Stimulated activated CD8-positive, alpha-beta memory T cell treated with anti-CD3 and anti-CD28 coated beads, Interleukin-7, amount 100 ng/mL, for 1 hour (primary cell): ENCODE measurements at places on chromosomes 7 and 10.

- no peak for DNase-seq
These were observed 91.9 kb upstream of the NPY start for GRCh38 chr7:24192053-24192452.

DNA sequence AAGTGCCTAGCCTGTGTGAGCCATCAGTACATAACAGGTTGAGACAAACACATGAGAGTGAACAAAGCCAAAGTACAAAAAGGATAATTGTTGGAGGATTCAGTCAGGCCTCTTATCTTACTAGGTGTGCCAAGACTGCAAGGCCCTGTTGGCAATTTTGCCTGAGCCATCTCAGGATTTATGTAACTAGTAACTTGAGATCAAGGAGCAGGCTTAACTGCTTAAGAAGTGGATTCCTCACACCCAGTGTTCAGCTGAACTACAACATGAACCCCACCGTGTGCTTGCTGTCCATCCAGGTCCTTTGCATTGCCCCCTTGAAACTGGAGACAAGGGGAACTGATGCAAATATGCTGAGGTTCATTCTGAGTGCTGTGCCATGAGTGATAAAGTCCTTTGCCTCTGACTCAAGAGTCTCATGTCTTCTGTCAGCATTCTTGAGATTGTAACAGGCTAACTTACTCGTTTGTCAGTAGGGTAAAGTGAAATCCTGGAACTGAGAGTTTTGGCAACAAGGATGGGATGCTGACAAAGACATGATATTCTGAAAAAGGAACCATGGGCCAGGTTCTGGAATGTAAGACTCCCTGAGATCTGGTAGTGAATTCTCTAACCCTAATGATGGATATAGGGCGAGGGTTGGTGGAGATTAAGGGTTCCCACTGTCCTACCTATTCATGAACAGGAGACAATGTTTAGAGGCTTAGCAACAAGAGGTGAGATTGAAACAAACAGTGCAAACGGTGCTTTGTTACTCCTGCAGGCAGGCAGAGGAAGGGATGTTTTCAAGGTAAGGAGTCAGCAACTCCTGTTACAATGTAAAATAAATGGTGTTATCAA lies 44.1 kb upstream of the GATAD1 start:
- no peak for DNase-seq

- DNase-seq: no peak
These were observed 26.3 kb downstream of the SAMD8 start for GRCh38 chr10:75137533-75138438.

DNA sequence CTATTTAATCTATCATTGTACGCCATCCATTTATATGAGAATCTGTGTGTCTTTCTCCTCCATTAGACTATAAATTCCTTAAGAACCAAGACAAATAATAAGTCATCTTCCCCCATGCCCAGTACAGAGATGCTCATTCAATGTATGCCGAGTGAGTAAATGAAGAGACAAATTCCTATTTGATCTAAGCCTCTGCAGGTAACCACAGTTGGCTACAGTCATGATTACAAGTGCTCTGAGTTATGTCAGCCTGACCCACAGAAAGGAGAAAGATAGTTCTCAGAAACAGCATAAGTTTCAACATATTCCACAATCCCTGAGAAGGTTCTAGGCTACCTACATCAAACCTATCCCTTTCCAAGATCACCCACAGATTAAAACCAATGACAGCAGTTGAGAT lies 46.1 kb downstream of the MPP7 start:
- DNase-seq: no peak

DNA sequence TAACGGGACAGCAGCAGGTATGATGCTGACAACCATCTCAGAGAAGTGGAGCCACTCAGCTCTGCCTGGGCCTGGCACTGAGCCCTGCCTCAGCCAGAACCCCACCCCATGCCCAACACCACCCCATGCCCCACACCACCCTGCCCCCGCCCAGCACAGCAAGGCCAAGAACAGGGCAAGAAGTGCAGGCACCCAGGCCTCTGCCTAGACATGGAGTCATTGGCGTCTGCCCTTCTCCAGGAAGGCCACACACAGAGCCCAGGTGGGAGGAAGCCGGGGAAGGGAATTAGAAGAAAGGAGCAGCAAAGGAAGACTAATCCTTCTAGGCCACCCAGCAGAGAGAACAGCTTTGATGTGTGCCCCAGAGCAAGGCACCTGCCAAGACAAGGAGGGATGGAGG lies 18.9 kb downstream of the CAMK2G start:
- DNase-seq: no peak

DNA sequence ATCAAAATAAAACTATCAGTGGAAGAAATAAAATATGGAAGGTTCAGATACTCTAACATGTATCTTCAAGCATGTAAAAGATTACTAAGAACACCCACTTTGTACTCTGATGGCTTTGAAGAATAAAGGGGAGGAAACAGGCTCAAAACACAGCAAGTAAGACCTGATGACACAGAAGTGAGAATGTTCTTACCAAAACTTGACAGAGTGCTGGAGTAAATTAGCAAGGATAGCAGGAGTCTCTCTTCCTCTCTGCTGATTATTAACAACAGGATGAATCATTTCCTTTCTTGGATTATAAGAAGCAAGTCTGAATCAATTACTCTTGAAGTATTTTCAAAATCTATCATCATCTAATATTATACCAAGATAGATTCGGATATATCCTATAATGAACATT lies 47.5 kb downstream of the GLI3 start:
- no peak for DNase-seq

DNA sequence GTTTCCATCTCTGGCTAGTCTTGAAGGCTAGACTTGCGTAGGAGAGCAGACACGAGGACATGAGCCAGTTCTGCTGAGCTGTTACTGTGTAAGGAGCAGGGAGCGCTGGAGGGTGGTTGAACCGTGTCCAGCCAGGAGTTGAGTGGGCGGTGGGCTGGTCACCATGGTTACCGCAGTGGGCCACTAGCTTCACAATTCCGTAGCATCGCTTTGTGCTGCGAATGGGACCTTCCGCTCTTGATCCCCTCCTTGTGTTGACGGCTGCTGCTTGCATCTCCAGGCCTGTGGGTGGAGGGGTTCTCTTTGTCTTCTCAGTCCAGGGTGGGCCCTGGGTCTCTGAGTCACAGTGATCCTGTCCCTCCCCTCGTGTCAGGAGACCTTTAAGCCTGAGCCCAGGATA lies 49.4 kb upstream of the OCM start:
- DNase-seq: no peak

GRCh38 chr7:2245883-2246675 lies 4.1 kb downstream of the NUDT1 start:
- no peak for DNase-seq

GRCh38 chr7:98283127-98283886 lies 1.8 kb downstream of the BRI3 start:
- no peak for DNase-seq

GRCh38 chr7:131302876-131303707 lies 24.6 kb upstream of the MKLN1 start:
- DNase-seq: peak; percentile 2

- DNase-seq: no peak
These were observed 26.2 kb upstream of the SLC29A3 start for GRCh38 chr10:71292624-71293445.

GRCh38 chr10:100009283-100009792 lies 409 bp downstream of the DNMBP start:
- DNase-seq: no peak

DNA sequence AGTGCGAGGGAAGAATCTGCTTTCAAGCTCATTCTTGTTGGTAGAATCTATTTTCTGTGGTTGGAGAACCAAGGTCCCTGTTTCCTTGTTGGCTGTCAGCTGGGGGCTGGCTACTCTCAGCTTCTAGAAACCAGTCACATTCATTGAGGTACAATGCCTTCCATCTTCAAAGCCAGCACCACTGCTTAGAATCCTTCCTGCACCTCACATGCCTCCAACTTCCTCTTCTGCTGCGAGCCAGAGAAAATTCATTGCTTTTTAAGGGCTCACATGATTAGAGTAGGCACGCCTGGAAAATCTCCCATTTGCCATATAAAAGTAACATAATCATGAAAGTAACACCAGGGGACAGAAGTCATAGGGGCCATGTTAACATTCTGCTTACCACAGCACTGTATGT lies 28.7 kb downstream of the TES start:
- DNase-seq: no peak

DNA sequence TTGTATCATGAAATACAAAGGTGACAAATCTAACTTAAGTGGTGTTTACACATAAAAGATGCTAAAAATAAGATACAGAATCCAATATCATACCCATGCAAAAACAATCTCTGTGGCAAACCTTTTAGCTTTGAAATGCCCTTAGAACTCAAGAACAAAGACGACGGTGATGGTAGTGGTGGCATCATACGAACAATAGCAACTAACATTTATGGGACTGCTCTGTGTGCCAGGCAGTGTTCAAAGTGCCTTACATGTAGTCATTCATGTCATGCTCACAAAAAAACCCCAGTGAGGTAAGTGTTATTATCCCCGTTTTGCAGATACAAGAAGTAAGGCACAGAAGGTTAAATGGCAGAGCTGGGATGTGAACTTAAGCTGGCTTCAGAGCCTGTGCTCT lies 563.9 kb downstream of the PARD3 start:
- DNase-seq: no peak

DNA sequence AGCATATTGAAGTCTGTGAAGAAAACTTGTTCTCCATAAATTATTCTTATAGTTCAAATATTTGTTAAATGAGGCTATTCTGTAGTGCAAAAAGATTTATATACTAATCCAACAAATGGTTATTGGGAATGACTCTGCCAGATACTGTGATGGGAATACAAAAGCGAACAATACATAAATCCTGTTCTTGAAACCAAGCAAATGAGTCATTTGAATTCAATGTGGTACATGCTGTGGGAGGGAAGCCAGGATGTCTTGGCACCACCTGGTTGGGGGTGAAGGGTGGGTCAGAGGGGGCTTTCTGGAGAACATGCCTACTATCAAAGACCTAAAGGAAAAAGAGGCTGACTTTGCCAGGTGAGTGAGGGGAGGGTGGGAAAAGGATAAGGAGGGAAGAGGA lies 594.2 kb downstream of the CALN1 start:
- DNase-seq: no peak

DNA sequence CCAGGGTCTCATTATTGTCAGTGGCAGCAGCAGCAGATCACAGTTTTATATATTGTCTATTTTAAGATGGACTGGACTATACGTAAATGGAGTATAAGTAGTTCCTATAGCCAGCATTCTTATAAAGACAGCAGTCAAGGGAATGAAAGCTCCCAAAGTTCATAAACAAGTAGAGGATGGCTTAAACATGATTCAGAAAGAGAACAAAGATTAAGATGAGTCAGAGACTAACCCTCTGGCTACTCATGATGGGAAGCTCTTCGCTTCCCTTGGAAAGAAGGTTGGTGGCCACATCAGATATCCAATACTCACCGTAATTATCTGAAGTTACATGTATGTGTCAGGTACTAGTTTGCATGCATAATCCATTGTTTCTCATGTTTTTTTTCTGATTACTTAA lies 277.0 kb downstream of the INHBA start:
- no peak for DNase-seq

- DNase-seq: no peak
These were observed 23.6 kb downstream of the RGS10 start for GRCh38 chr10:119518936-119519335.

DNA sequence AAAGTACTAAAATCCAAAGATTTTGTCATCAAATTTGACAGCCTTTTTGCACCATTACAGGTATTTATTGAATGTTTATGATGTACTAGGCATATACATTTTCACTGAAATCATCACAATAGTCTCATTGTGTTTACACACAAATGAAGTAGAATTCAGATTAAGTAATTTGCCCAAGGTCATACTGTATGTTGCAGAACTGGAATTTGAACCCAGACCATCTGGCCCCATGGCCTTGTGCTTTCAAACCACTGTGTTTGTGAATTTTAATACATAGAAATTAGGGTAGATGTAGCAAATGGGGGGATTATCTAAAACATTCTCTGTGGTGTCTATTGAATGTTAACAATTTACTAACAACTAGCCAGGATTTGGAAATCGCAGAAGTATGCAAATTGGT lies 94.8 kb downstream of the POLL start:
- no peak for DNase-seq

- no peak for DNase-seq
These were observed 4.3 kb upstream of the ANKRD61 start for GRCh38 chr7:6026820-6027311.

GRCh38 chr7:92909686-92910475 lies 73.5 kb upstream of the CDK6 start:
- DNase-seq: no peak

DNA sequence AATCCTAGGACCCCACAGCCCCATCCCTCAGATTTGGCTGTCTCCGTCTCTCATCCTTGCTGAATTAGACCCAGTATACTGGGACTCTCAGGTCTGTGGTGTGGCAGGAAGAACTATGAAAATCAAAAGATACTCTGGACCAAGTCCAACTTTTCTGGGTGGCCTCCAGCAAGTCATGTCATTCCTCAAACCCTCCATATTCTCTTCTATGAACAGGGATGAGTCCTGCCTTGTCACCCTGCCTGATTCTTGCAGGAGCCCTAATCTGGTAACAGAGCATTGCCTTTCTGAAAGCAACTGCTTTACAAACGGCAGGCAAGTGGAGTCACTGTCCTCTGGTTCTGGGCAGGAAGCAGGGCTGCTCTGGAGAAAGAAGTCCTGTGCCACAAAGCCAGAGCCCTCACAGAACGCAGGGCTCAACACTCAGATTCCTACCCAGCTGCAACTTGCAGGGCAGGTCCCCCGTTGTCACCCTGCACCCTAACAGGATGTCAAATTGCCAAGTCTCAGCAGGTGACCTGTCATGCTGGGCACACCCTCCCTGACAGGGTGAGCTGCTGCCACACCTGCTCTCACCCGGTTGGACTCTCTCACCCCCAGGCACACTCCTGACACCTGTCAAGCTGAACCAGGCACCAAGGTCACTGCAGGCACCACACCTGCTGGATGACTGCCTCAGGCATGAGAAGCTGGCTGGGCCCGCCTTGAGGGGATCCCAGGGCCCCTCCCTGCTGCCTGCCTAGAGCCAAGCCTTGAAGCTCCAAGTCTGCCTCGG lies 227.7 kb downstream of the KCNMA1 start:
- no peak for DNase-seq

DNA sequence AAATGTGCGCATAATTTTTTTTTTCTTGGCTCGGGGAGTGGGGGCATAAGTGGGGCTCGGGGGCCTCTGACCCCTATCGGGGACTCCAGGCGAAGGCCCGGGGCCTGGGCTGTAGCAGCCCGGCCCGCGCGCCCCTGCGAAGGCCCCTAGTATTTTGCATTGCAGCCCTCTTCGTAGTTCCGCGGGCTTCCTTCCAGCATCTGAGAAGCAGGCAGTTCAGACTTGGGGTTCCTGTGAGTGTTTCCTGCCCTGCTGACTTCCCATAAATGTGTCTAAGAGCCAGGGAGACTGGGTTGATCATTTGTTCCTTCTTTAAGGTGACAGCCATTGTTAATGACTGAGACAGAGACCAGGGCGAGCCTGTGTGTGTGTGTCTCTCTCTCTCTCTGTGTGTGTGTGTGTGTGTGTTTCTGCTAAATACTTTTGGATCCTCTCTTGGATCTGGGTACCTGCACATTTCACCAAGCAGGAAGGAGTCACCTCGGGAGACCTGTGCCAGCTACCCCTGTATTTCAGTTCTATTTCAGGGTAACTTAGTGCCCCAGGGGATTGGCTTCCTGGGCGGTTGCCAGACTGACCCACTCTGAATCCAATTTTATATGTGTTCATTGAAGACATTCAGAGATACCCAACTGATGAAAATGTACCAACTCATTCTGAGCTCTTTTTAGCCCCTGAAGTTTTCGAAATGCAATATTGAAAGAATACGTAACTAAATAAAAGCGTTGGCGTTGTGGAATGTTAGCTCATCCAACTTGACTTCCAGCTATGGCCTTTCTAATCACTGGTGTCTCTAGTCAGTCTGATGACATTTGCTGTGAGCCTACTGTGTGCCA lies 805 bp downstream of the MSRB2 start:
- DNase-seq: peak; percentile 6

GRCh38 chr7:7972128-7972527 lies 3.5 kb downstream of the GLCCI1 start:
- no peak for DNase-seq
